G401 (cell line): ENCODE measurements at places on chromosomes 12 and 14. TPM values are rescaled to one million over a fixed set of nuclear protein-coding genes. Genes with fewer than 3 reads are reported as not detected.

Gene ANKS1B
- not detected in 2 replicates for total RNA-seq

Gene KCNK10
- total RNA-seq = not detected in 2 replicates

Gene TMEM229B
- total RNA-seq = 0.18 and 0.41 TPM in 2 replicates

Gene KRT80
- 0.37 and 0.44 TPM in 2 replicates for total RNA-seq

Gene PCNX1
- 21.7 and 44.8 TPM in 2 replicates for total RNA-seq

Gene POC1B
- 58.7 and 72.0 TPM in 2 replicates for total RNA-seq

Gene FGF6
- not detected in 2 replicates for total RNA-seq

Gene SLC17A8
- 0.80 TPM in 1 of 2 replicates, not detected in the other for total RNA-seq

Gene PTCSC3
- not detected in 2 replicates for total RNA-seq

Gene SRGAP1
- 0.10 and 0.12 TPM in 2 replicates for total RNA-seq

Gene NINJ2
- 0.31 and 5.0 TPM in 2 replicates for total RNA-seq

Gene TMPRSS12
- total RNA-seq = not detected in 2 replicates

Gene CCDC38
- total RNA-seq = not detected in 2 replicates

Gene RNFT2
- 5.3 and 7.8 TPM in 2 replicates for total RNA-seq

GRCh38 chr12:32102234-32102633, 4.4 kb upstream of the BICD1 start:
- DNase-seq = no peak

GRCh38 chr12:91687052-91688017, 458.3 kb downstream of the BTG1 start:
- DNase-seq = no peak

DNA sequence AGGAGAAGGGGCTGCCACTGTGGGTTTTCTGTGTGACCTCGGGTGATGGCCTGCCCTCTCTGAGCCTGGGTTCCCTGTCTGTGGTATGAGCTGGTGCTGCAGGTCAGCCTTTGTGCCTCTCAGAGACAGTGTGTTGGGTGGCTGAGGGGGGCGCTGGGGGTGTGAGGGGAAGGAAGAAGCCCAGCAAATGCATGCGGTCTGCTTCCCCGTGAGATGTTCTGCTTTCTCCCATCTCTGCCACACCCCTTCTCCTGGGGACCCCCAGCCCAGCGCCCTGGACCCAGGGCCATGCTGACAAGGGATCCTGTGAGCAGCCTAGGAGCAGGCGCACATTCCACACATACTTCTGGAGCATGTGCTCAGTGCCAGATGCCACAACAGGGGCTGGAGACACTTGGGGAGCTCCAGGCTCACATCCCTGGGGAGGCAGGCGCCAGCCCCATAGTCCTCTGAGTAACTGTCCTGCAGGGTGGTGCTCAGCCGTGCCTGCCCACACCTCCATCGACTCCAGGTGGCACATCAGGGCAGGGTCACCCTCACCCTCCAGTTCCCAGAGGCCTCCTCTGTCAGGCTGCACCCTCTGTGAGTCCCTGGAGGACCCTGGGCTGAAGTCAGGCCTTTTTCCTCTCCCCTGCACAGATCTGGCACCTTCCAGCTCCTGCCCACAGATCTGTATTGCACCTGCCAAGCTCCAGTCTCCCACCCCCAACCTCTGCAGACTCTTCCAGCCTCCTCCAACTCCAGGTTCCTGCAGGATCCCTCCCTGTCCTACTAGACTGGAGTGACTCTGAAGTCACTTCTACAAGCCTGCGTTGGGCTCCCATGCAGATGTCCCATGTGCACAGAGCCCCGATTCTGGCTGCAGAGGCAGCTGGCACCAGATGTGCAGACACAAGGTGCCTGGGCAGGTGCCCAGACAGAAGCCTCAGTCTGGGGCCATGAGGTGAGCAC, 205.6 kb downstream of the KIF26A start:
- no peak for DNase-seq

DNA sequence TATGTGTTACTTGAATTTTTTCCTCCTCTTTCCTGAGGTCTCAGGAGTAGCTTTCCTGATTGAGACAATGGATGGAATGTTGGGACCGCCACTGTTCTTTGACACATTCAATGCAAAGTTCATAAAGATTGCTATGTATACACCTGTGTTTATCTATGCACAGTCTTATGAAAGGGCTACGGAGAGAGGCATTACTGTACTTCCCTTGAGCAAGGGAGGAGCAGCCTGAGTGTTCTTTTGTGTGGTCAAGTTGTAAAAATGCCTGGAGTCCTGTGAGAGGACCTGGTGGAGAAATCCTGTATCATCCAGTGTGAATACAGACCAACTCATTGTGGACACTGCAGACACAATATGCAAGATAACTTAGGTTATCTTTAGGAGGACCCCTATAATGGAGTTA, 1.2 kb downstream of the SRGAP1 start:
- peak; percentile 38 for DNase-seq

GRCh38 chr12:120851444-120851843, 52.7 kb downstream of the SPPL3 start:
- DNase-seq = no peak

DNA sequence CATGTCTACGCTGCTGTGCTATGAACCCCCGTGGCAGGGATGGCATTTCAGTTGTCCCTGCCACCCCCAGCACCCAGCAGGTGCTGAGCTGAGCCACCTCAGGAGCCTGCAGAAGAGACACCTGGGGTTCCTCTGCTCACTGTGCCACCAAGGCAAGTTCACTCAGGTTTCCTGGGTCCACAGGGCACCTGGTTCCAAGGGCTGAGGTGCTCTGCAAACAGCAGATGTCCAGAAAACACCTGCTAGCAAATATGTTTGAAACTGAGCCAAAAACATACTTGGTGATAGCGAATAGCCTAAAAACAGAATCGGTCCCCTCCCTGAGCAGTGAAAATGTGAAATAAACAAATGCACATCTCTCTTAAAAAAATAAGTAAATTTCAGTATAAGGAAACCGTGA, 35.6 kb upstream of the GPR68 start:
- DNase-seq = no peak

- no peak for DNase-seq
Observed at GRCh38 chr12:65643171-65643570, 181.1 kb upstream of the HMGA2 start.

DNA sequence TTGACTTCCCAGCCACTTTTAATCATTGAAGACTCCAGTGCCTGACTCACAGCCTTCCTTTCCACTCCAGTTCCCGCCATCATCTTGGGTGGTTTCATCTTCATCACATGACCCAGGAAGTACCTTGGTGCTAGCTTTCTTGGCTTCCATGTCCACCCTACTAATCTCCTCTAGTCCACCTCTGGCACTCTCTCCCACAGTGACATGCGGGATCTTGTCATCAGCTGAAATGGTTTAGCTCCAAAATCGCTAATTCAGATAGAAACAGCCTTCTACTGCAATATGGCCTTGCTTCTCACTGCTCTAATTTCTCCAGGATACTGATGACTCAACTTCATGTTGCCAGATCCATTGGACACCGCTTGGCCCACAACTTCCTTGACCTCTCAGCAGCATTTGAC, 24.5 kb downstream of the WDR20 start:
- DNase-seq = no peak

DNA sequence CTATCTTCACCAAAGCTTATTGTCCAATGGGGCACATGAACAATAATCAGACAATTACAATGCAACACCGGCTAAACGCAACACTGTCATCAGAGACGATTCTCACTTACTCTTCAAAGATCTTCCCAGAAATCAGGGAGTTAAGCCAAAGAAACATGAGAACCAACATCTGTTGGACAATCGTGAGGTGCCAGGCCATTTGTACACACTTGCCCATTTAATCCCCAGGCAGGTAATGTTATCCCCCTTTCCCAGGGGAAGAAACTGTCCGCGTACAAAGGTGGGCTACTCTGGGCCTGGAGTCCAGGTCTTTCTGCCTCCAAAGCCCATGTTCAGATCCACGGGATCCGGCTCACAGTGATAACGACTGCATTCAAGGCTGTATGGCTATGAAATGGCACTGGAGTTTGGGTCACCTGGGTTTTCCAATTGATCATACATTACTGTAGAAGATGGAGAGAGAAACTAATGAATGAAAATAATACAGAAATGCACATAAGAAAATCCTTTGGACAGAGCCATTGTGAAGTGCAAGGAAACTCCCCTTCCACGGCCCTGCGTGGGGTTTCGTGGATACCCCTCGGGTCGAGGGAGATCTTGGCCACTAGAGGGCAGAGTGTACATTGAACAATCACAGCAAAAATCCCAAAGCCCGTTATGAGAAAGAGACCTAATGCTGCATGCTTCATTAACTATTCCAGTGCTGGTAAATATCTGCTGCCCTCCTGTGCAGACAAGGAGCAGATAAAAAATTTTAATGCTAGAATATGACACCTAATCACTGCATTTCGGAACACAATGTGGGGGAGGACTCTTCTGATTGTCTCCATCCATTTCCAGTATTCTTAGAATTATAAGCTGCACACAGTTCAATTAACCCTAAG, 111.4 kb downstream of the EGLN3 start:
- peak; percentile 52 for DNase-seq

- DNase-seq = no peak
Observed at GRCh38 chr12:107536613-107537012, 149.0 kb upstream of the PWP1 start.

GRCh38 chr12:98740751-98741150, 95.7 kb downstream of the APAF1 start:
- DNase-seq = no peak

- DNase-seq = no peak
Observed at GRCh38 chr14:55948399-55948798, 169.8 kb upstream of the PELI2 start.

- no peak for DNase-seq
Observed at GRCh38 chr14:91237219-91237618, 7.3 kb downstream of the GPR68 start.

GRCh38 chr12:72141381-72141780, 130.8 kb upstream of the TRHDE start:
- DNase-seq = peak; percentile 29

DNA sequence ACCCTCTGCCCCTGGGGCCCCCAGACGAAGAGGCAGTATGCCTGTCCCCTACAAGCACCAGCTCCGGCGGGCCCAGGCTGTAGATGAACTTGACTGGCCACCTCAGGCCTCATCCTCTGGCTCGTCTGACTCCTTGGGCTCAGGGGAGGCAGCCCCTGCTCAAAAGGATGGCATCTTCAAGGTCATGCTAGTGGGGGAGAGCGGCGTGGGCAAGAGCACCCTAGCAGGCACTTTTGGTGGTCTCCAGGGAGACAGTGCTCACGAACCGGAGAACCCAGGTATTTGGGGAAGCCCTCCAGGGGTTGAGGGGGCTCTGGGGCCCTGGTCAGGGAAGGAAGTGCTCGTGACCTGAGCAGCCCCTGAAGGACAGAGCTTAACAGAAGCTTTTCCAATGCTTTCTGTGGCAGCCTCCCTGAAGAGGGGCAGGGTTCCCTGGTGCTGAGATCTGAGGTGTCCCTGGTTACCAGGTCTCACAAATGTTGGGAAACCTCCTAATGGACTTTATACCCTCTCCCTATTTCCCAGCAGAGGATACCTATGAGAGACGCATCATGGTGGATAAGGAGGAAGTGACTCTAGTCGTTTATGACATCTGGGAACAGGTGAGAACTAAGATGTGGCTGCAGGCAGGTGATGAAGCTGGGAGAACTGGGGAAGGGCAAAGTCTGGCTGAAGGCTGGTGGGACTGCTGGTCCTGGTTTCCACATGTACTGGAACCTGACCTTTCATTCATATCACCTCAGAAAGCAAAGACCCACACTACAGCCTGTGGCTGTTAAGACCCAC, 1.9 kb downstream of the REM2 start:
- no peak for DNase-seq

- no peak for DNase-seq
Observed at GRCh38 chr12:54222609-54223008, 33.8 kb upstream of the SMUG1 start.

DNA sequence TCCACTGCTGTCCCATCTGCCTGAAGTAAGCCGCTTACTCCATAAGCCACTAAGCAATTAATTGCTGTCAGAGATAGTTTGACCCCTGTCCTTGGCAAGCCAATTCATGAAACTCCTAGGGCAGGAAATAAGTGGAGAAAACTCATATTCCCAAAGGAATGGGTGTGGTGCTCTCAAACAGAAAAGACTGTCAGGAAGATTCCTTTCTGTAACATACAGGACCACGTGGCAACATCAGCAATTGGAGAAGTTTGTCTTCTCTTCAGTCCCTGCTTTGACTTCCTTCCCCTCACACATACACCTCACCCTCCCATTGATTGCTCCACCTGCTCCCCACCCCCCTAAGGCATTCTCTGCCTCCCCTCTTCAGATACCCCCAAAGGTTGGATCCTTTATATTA, 36.2 kb upstream of the MDM1 start:
- DNase-seq = no peak

DNA sequence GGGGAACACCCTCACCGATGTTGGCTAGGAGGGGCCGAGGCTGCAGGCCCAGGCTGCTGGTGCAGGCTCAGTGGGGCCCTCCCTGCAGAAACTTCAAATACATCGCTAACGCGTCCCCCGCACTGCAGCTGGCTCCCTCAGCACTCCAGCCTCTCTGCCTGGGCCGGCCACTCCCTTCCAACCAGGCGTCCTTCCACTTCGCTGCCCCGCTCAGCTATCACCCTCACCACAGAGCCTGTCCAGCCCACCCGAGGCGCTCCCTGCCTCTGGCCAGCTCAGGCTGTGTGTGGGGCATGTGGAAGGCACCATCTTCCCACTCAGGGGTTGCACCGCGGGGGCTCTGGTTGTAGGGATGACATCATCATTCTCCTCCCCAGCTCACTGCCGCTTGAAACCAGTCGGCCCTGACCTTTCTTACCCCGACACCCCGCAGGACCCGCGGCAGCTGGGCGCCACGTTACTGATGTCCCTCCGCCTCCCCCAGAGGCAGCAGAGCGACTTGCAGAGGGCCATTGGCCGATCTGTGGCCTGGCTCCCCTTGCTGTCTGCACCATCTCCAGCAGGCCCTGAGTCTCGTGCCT, 199.9 kb upstream of the RTL1 start:
- DNase-seq = no peak

DNA sequence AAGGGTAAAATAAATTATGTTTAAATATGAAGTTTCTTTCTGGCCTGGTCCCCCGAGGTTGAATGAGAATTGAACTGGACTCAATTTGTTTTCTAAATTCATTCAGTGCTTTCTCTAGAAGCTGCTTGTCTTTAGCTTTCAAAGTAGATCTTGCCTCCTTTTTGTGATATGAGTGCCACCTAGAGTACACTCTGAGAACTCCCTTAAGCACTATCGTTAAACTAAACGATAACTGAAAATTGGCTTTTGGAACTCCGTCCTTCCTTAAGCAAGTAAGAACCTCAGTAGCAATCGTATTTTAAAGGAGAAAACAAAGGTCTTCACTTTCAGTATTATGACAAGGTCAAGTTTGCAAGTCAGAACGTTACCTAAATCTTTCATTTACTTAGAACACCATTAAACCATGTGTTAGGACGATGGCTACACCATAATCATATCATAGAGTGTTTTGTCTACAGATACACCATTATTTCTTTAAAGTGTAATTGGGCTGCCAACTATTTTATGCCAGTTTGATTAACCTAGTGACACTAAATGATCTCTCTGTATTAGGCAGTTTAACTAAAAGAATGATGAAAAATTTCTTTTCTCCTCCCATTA, 364.8 kb downstream of the SNAPC1 start:
- DNase-seq = peak; percentile 83

GRCh38 chr14:105007593-105008264, 13.2 kb downstream of the CDCA4 start:
- DNase-seq = no peak

DNA sequence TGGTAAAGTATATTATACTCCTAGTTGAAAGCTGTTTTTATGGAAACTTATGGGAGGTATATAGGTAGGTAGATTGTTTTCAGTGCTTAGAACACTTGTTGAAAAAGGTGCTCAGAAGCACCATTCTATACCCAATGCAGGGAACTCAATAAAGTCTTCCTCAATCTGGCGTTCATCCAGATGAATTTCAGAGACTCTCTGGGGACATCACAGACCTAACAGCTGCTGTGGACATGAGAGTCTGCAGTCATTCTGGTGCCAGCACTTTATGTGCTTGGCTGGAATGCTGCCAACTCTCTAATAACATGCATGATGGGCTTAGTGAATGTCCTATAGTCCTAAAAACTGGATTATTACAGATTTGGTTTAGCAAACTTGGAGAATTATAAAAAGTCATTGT, 115.9 kb downstream of the NTN4 start:
- no peak for DNase-seq
